NCI-H526 (cell line): ENCODE measurements at places on chromosomes 6 and 20.

DNA sequence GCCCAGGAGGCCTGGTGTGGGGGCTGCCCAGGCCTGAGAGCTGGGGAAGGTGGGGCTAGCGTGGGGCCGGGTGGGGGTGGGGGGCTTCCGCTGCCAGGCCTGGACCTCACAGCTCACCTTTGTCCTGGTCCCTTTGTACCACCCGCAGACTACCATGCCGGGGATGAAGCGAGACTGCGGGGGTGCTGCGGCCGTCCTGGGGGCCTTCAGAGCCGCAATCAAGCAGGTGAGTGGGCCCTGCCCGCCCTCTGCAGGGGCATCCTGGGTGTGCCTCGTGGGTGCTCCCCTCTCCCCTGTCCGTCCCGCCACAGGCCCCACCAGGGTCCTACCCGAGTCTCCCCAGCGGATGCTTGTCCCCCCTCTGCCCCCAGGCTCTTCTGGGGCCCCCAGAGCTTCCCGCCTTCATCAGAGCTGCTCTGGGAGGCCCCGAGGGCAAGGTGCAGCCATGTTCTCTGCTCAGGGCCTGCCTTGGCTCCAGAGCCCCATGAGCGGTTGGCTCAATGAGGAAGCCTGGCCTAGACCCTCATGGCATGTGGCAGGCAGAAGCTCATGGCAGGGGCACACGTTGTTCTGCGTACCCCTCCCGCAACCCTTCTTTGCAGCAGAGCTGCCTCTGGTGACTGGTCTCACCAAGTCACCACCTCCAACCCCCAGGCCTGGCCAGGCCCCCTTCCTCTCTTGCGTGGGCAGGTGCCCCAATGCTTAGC, 14.5 kb downstream of the NPEPL1 start:
- no peak for DNase-seq

- no peak for DNase-seq
Observed at GRCh38 chr6:43393602-43394001, 24.2 kb upstream of the ZNF318 start.

DNA sequence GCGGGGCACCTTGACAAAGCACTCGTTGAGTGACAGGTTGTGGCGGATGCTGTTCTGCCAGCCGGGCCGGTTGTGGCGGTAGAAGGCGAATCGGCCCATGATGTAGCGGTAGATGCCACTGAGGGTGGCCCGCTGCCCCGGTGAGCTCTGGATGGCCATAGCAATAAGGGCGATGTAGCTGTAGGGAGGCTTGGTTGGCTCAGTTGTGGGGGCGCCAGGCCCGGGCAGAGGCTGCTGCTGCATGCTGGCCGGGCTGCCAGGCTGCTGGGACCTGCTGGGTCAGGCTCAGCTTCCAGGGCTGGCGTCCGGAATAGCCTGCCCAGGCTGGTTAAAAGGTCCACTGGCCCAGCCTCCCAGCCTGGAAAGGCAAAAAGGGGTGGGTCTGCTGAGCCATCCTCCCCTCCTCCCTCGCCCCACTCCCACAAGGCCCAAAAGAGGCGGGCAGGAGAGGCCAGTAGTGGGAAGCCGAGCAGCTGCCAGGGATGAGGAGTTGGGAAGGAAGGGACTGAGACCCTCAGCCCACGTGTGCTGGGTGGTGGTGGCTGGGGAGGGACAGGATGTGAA, at the start of gene FOXS1:
Gene FOXS1, minus strand, starts transcription at position 305 of the 564 bp plus-strand sequence. Its CDS starts 62 bp downstream, at position 243.
- DNase-seq = no peak

- peak; percentile 28 for DNase-seq
Observed at GRCh38 chr6:117674503-117674902, 766 bp upstream of the NUS1 start.

DNA sequence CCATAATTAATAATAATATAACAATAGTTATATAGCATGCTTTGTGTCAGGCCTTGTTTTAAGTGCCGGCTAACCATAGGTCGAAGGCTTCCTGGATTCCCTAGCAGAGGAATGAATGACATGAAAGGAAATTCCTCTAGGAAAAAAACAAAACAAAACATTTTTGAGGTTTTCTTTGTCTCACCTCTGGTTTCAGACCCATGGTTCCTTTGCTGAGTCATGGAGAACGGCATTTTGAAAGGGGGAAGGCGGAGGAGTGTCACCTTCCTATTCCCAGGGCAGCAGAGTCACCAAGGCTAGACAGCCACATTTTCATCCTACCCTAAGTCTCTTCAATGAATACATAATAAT, 25.3 kb upstream of the CCND3 start:
- no peak for DNase-seq

DNA sequence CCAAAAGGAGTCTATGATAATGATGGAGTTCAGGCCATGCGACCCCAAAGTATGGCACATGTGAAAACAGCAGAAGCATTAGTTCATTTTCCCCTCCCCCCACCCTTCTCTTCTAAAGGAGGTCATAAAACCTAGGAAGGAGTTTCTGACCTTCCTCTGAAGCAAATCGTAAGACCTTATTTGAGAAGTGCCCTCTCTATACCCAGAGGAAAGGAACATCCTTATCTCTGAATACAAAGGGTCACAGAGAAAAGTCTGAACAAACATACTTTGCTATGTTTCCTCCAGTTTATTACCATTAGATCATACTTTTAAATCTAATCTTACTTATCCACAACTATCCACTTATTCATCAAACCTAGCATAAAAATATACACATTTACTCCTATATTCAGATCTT, 48.6 kb downstream of the SLX4IP start:
- no peak for DNase-seq

- DNase-seq = no peak
Observed at GRCh38 chr20:23255106-23255505, 95.5 kb upstream of the NXT1 start.

GRCh38 chr6:169899481-169900145, 148.2 kb downstream of the ERMARD start:
- DNase-seq = no peak

DNA sequence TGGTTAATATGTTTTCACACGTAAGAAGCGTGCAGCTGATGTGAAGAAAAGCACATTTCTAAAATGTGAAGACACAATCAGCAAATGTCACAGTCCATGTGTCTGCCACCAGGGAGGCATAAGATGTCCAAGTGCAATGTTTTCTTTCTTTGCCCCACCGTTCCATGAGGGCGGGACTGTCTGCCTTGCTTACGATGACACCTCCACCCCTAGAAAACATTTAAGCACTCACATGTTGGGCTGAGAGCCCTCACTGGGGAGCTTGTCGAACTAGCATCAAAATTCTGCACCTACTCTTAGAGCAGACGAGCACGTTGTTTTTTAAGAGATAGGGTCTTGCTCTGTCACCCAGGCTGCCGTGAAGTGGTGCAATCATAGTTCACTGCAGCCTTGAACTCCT, 57.6 kb downstream of the PSMG4 start:
- no peak for DNase-seq

GRCh38 chr6:77834591-77834996, 181.8 kb downstream of the MEI4 start:
- DNase-seq = peak; percentile 1

DNA sequence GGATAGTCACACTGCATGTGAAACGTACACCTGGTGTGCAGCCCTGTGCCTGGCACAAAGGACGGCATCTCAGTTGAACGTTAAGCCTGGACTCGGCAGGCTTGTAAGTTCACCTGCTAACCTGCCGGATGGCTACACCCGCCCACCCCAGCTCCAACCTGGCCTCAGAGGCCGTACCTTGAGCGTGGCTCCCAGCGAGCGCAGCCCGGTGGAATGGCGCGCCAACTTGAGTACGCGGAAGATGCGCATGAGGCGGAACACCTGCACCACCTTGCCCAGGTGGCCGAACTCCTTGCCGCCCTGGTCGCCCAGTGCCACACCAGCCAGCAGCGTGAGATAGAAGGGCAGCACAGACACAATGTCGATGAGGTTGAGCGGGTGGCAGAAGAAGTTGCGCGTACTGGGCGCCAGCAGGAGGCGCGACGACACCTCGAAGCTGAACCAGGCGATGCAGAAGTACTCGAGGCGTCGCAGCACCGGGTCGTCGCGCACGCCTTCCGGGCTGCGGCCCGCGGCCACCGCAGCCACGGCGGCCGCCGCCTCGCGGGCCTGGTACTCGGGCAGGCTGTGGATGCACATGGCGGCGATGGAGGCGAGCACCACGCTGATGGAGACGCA, 3.3 kb downstream of the KCNS1 start:
- DNase-seq = no peak

GRCh38 chr6:152993847-152994246, 8.7 kb downstream of the MTRF1L start:
- no peak for DNase-seq

DNA sequence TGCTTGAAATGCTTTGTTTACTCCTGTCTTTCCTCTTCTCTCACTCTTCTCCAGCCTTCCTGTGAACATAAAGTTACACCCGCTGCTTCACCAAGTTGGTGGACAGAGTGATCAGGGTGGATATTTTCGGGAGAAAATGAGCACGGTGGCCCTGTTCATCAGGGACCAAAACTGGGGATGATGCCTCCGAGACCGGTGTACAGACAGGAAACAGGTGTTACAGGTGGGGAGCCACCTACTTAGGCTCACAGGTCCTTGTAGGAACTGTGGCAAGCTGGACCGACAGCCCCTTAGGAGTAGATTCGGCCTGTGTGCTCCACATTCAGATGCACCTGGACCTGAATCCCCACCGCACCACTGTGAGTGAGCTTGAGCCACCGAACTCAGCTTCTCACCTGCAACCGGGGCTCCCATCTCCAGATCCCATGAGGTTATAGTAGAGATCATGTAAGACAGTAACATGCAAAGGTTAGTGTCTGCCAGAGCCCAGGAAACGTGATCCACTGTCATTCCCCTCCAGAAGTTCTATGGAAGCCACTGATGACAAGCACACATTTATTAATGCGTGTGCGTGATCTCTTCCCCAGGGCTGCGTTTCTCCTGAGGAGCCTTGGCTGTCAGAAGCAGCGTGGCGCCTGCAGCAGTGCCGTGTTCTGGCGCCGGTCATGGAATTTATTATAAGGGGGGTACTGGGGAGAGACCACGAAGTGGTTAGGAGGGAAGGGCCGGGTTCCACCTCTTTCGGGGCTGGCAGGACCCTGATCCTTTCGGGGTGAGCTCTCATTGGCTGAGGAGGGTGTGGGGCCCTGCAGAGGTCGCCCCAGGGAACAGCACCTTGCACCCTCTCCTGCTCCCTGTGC, 94.2 kb downstream of the ERMARD start:
- peak; percentile 33 for DNase-seq

DNA sequence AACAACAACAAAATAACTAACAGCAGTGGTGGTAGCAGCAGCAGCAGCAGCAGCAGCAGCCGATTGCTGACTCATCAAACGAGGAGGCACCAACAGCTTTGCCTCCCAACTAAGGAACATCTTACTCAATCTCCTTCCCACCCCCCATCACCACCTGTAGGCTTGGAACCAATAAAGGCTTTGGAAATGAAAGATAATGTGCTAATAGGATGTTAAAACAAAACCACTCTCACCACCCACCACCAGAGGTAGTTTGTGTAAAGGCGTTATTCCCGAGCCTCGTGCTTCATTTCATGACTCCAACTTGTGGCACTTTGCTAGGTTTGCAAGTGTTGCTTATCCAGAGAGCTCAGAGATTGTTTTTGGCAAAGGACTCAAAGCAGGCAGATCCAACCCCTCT, 346.5 kb downstream of the CD83 start:
- no peak for DNase-seq

GRCh38 chr6:36216559-36216958, 20.0 kb downstream of the BRPF3 start:
- no peak for DNase-seq

- DNase-seq = peak; percentile 21
Observed at GRCh38 chr6:71045296-71045695, 88.4 kb upstream of the B3GAT2 start.

DNA sequence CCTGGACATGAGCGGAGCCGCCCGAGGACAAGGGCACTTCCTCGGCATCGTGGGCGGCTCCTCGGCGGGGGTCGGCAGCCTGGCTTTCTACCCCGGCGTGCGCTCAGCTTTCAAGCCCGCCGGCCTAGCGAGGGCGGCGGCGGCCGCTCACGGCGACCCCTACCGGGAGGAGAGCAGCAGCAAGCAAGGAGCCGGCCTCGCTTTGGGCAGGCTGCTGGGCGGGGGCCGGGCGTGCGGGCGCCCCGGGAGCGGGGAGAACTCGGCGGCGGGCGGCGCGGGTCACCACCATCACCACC, 6.7 kb downstream of the PRDM13 start:
- DNase-seq = peak; percentile 82

GRCh38 chr6:11380969-11381744, 148.7 kb upstream of the NEDD9 start:
- no peak for DNase-seq

DNA sequence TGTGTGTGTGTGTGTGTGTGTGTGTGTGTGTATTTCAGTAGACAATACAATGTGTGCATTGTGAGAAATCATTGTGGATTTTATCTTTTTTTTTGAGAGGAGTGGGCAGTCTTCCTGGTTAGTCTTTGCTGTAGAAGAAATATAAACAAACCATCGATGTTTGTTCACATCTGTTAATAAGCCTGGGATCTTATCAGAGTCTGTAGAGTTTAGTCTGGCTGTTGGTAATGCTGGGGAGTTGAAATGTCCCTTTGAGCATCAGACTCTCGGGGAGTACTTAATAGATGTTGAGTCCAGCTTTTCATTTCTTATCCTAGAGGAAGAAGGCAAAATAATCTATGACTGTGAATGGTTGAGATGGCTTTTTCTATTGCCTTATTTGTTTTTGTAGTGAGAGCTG, 96.6 kb upstream of the SUPT3H start:
- DNase-seq = no peak

DNA sequence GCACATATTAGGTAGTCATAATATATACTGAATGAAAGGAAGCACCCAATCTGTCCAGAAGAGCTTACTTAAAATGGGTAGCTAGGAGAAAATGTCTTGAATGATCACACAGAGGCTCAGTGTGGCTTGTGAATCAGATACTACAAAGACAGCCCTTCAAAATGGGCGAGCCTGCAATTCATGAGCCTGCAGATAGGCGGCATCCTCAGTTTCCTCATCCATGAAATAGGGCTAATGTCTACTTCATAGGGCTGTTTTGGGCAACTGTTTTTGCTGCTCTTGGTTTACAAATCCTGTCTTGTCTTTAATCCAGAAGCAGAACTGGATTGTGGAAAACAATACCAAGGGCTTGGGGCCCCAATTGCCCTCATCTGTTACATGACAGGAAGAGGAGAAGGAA, 129.3 kb upstream of the KCNK16 start:
- DNase-seq = no peak

GRCh38 chr20:46006022-46006705, 2.5 kb upstream of the MMP9 start:
- DNase-seq = no peak

GRCh38 chr6:85579581-85579980, 14.1 kb downstream of the SNX14 start:
- no peak for DNase-seq

DNA sequence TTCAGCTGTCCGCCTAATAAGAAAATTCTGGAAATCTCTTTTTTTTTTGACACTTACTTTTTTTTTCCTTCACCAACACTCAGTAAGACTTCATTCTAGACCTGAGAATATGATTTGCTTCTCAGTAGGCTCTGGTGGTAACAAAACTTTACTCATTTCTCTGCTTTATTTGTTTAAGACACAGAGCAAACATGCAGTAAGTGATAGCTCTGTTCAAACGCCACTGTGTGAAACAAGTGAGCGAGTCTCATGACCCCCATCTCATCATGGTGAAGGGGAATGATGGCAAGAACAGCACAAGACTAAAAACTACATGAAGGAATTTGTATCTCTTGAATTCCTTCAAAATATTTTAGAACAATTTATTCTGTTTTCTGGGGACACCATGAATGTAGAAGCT, 541.6 kb upstream of the POU3F2 start:
- no peak for DNase-seq
